ENCODE measurements at places on chromosomes 2 and 18.

- DNase-seq: no peak
- no peak overlapping the region for H3K27ac ChIP-seq
- no peaks in the 10 kb centered on the region for H3K27me3 ChIP-seq
- no peak overlapping the region for H3K4me3 ChIP-seq
These were observed 51.2 kb downstream of the SLC14A2 start for GRCh38 chr18:45666520-45666919.

- H3K27me3 ChIP-seq: no peaks in the 10 kb centered on the region
- H3K4me1 ChIP-seq: no peaks in the 10 kb centered on the region
- no peaks in the 10 kb centered on the region for H3K36me3 ChIP-seq
- H3K27ac ChIP-seq: no peak overlapping the region
These were observed 9.3 kb upstream of the TBC1D8 start for GRCh38 chr2:101160454-101160853.

DNA sequence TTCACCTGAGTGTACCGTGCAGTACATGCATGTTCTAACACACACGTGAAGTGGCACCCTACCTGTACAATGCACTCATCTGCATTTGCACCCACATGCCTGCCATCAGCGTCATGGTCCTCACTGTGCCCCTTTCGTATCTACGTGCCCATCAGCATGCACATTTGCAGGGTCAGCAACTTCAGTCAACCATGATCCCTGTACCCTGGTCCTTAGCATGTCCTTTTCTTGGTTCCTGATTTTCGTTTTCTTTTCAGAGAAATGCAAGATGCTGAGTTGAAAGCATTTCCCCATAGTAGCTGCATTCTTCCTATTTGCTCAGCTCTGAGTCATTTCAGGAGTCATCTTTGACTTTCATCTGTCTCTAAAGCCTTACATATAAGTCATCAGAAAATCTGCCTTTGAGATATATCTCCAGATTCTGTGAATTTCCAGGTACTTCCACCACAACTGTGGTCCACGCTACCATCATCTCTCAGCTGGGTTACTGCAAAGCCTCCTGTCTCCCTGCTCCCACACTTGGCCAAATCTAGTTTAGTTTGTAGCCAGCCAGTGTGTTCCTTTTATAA lies 14.7 kb upstream of the PUM2 start:
- H3K4me3 ChIP-seq: no peak overlapping the region
- no peaks in the 10 kb centered on the region for H3K4me1 ChIP-seq
- no peak overlapping the region for H3K27ac ChIP-seq

- H3K36me3 ChIP-seq: peaks cover 26% of the 10 kb centered on the region
- peak within 1 kb of the TSS; percentile 88 for H3K27ac ChIP-seq
- H3K4me3 ChIP-seq: peak within 1 kb of the TSS; percentile 81
- H3K27me3 ChIP-seq: no peaks in the 10 kb centered on the region
- peak; percentile 95 for DNase-seq
These were observed at the start of gene RETREG2 for GRCh38 chr2:219177552-219178376. Gene RETREG2 (plus strand): TSS chr2:219178275. CDS start chr2:219178353, 78 bp downstream.

DNA sequence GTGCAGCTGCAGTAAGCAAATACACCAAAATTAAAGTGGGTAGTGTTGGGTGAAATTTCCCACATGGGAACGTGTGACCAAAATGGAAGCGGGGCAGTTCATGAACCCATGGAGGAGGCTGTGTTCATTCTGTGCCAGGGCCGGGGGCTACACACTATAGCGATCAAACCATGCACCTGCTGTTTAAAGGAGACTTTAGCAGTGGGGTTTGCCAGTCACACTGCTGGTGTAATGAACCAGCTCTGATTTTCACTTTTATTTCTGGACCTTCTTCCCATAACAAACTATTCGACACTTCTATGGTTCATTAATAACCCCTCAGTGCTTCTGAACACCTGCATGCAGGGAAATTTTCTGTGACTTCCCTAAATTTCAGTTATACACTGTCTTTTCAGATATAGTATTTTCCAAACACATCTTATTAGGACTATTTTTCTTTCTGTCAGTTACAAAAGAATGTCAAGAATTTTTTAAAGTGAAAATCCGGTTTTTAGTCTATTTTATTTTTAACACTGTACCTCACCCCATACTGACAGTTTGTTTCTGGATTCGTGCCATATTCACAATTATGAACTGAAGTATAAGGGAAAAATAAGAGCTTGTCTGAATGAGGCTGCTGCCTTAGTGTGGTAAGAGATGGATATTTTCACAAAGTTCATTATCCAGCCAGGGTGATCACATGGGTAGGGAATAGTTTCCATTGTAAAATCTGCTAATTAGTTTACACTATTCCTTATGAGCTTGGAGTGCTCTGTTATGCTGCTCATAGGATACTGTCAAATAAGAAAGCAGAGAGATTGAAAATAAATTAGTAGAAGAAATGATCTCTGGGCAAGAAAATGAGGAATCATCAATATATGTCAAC lies 111.3 kb upstream of the CAVIN2 start:
- no peak overlapping the region for H3K27ac ChIP-seq
- no peak overlapping the region for H3K4me3 ChIP-seq
- no peaks in the 10 kb centered on the region for H3K36me3 ChIP-seq
- H3K4me1 ChIP-seq: no peaks in the 10 kb centered on the region
- no peaks in the 10 kb centered on the region for H3K27me3 ChIP-seq

GRCh38 chr2:8380026-8380425 lies 301.8 kb upstream of the ID2 start:
- no peaks in the 10 kb centered on the region for H3K27me3 ChIP-seq
- DNase-seq: no peak
- no peak overlapping the region for H3K4me3 ChIP-seq
- H3K27ac ChIP-seq: no peak overlapping the region

GRCh38 chr2:240818293-240819125 lies 1.5 kb downstream of the KIF1A start:
- no peaks in the 10 kb centered on the region for H3K4me1 ChIP-seq
- H3K27ac ChIP-seq: no peak overlapping the region
- no peaks in the 10 kb centered on the region for H3K27me3 ChIP-seq
- H3K4me3 ChIP-seq: no peak overlapping the region
- DNase-seq: no peak

GRCh38 chr2:239692362-239692851 lies 291.6 kb upstream of the HDAC4 start:
- DNase-seq: no peak
- H3K27ac ChIP-seq: no peak overlapping the region
- H3K36me3 ChIP-seq: no peaks in the 10 kb centered on the region
- no peaks in the 10 kb centered on the region for H3K27me3 ChIP-seq

GRCh38 chr2:74675090-74675489 lies 21.0 kb downstream of the SEMA4F start:
- DNase-seq: no peak
- no peak overlapping the region for H3K4me3 ChIP-seq
- no peaks in the 10 kb centered on the region for H3K36me3 ChIP-seq
- no peak overlapping the region for H3K27ac ChIP-seq
- H3K27me3 ChIP-seq: no peaks in the 10 kb centered on the region
- no peaks in the 10 kb centered on the region for H3K4me1 ChIP-seq

DNA sequence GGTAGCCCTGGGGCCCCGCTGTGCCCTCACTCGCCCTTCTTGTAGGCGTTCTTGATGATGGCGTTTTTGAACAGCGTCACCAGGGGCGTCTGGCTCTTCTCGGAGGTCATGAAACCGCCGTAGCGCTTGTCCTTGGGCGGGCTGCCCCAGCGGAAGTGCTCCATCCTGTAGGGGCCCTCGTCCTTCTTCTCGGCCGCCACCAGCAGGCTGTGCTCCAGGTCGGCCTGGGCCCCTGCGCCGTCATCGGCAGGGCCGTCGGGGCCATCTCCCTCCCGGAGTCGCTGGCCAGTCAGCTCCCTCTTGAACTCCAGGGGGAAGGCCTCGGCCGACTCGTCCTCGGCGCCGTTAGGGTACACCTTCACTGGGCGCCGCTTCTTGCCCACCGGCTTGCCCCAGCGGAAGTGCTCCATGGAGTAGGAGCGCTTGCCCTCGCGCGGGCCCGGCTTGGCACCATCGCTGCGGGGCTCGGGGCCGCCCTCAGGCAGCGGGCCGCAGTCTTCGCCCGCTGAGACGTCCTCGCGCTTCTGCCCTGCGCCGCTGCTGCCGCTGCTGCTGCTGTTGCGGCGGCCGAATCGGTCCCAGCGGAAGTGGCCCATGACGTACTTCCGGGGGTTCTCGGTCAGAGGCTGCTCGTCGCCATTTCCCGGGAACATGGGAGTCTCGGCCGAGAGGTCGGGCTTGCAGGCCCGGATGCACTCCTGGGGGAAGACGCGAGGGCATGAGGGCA lies 7.2 kb downstream of the POMC start:
- H3K4me1 ChIP-seq: peaks cover 10% of the 10 kb centered on the region
- no peaks in the 10 kb centered on the region for H3K27me3 ChIP-seq

- no peak overlapping the region for H3K4me3 ChIP-seq
- no peaks in the 10 kb centered on the region for H3K27me3 ChIP-seq
- no peak overlapping the region for H3K27ac ChIP-seq
- H3K4me1 ChIP-seq: no peaks in the 10 kb centered on the region
These were observed 93.7 kb downstream of the NOL4 start for GRCh38 chr18:34131006-34131405.

DNA sequence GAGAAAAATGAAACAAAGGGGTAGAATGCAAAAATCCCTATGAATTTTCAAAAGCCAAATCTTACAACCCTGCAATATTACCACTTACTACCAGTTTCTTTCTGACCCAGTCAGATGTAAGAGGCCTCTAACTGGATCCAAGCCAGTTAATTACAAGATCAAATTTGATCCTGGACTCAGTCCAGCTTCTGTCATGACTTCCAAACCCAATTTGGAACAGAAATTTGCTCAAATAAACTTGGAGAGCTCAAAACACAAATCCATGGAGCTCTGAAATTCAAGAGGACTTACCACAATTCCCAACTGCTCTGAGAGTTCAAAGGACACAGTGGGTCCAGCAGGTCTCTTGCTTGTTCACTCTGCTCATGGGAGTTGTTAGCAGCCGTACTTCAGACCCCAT lies 1271.7 kb upstream of the SLC39A10 start:
- no peak overlapping the region for H3K27ac ChIP-seq
- H3K27me3 ChIP-seq: no peaks in the 10 kb centered on the region
- H3K4me3 ChIP-seq: no peak overlapping the region

DNA sequence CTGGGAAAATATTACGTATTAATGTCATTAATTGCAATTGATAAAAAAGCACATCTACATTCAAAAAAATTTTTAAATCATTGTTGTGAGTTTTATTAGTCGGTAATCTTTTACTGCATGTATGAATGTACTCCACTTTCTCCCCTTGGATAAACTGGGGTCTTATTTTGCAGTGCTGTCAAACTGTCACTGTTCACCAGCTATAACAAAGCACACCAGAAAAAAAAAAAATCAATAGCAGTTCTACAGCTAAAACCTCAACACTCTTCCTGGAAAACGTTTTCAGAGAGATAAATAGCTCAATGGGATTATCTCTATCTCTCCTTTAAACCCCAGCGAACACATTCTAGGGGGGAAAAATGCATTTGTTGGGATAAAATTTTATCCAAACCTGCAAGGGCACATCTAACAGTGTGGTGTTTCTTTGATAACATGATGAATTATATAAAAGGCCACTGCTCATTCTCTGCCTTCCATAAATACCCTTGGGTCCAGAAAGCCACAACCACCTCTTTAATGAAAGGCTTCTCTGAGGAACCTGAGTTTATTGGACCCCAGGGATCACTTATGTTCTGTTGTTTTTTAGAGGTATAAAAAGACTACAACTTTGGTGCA lies 219.9 kb downstream of the CDH20 start:
- no peak overlapping the region for H3K4me3 ChIP-seq
- H3K27ac ChIP-seq: no peak overlapping the region
- DNase-seq: no peak
- H3K36me3 ChIP-seq: no peaks in the 10 kb centered on the region

DNA sequence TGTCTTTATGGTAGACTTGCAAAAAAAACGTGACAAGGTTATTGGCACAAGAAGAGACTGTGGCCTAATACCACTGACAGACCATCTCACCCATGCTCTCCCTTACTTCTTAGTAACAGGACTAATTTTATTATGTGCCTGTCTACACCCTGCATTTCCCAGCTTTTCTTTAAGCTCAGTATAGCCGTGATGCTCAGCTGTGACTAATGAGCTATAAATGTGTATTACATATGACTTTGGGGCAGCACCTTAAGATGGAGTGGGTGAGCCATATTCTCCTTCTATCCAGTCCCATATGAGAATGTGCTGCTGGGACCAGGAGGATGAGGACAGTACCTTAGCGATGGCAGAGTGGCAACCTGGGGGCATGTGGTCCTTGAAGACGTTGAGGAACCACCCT lies 293.5 kb downstream of the RNF144A start:
- H3K36me3 ChIP-seq: no peaks in the 10 kb centered on the region
- H3K27me3 ChIP-seq: no peaks in the 10 kb centered on the region
- H3K4me3 ChIP-seq: no peak overlapping the region
- no peaks in the 10 kb centered on the region for H3K4me1 ChIP-seq

DNA sequence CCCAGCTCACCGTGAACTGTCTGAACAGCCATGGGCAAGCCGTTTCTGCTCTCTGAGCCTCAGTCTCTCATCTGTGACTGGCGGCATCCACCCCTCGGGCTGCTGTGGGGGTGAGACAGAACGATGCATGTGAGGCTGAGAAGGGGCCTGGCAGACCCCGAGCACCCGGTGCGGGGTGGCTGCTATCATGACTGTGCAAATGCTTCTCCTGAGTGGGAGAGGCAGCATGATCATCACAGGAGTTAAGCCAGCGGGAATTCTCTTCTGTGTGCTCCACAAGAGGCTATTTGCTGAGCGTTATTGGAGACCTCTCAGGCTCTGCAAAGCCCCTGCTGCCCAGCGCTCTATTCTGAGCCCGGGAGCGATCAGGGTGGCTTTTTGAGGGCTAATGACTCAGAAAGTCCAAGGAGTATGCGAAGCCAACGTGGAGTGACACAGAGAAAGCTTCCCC lies 45.8 kb upstream of the ID2 start:
- no peaks in the 10 kb centered on the region for H3K27me3 ChIP-seq
- H3K36me3 ChIP-seq: no peaks in the 10 kb centered on the region
- H3K27ac ChIP-seq: no peak overlapping the region

- no peak overlapping the region for H3K27ac ChIP-seq
- peaks cover 9% of the 10 kb centered on the region for H3K4me1 ChIP-seq
- H3K27me3 ChIP-seq: no peaks in the 10 kb centered on the region
- H3K4me3 ChIP-seq: no peak overlapping the region
- DNase-seq: no peak
These were observed 7.1 kb downstream of the WDR54 start for GRCh38 chr2:74428675-74429074.

DNA sequence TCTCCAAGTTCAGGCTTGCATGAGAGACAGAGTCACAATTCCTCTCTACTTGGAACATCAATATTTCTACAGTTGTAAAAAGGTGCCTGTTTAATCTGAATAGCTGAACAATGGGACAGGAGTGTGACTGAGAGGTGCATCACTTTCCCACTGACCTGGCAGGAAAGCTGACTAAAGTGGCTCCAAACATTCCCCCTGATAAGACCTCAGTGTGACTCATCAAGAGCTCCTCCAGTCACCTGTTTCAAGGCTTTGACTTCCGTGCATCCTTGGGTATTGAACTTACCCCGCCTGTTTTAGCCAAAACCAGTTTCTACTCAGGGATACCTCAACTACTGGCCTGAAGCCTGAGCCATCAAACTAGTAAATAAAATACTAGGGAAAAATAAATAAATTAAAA lies 453.9 kb upstream of the DDX18 start:
- no peaks in the 10 kb centered on the region for H3K4me1 ChIP-seq
- DNase-seq: no peak
- H3K27ac ChIP-seq: no peak overlapping the region
- no peaks in the 10 kb centered on the region for H3K36me3 ChIP-seq
- H3K27me3 ChIP-seq: no peaks in the 10 kb centered on the region

All from Karpas-422 (cell line).